ENCODE measurements at places on chromosomes 2 and 18. TPM values are rescaled to one million over a fixed set of nuclear protein-coding genes. Genes with fewer than 3 reads are reported as not detected.
A peak's percentile ranks its signal among the peaks of the same experiment; 100 is the strongest.

GRCh38 chr2:188292348-188293239 is 920 bp downstream of the GULP1 start:
- DNase-seq = peak; percentile 95
- H3K4me1 ChIP-seq = peaks cover 11% of the 10 kb centered on the region
- peaks cover 11% of the 10 kb centered on the region for H3K36me3 ChIP-seq
- H3K4me3 ChIP-seq = peak overlapping the region; percentile 78
- peak overlapping the region; percentile 89 for H3K27ac ChIP-seq
- no peaks in the 10 kb centered on the region for H3K27me3 ChIP-seq

TMEM169 gene
- total RNA-seq = 0.84 TPM

TUBB8B gene
- 3.9 TPM for total RNA-seq

DNA sequence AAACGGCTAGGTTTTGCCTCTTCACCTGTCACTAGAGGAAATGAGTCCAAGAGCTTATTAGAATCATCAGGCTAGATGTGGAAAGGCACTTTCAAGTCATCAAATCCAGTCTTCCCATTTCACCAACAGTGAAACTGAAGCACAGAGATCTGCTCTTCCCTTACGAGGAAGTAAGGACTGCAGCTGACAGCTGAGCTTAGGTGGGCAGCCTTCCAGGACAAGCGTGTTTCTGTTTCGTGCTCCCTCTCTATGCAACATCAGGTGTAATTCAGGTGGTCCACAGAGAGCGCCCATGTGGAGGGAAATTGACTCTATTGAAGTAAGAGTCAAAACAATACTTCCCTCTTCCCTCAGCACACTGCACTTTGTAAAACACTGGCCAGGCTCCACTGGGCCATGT is 5.5 kb downstream of the CYRIA start:
- H3K4me3 ChIP-seq = no peak overlapping the region
- H3K27ac ChIP-seq = no peak overlapping the region
- no peaks in the 10 kb centered on the region for H3K36me3 ChIP-seq
- peaks cover 1% of the 10 kb centered on the region for H3K4me1 ChIP-seq
- H3K27me3 ChIP-seq = peaks cover 8% of the 10 kb centered on the region

- H3K36me3 ChIP-seq = no peaks in the 10 kb centered on the region
- peaks cover 17% of the 10 kb centered on the region for H3K4me1 ChIP-seq
- no peaks in the 10 kb centered on the region for H3K27me3 ChIP-seq
- H3K4me3 ChIP-seq = no peak overlapping the region
- H3K27ac ChIP-seq = no peak overlapping the region
These were observed 37.5 kb upstream of the ANXA4 start for GRCh38 chr2:69704446-69704845.

GRCh38 chr2:207983641-207984042 is 41.7 kb downstream of the PLEKHM3 start:
- no peaks in the 10 kb centered on the region for H3K4me1 ChIP-seq
- H3K27me3 ChIP-seq = no peaks in the 10 kb centered on the region
- no peak overlapping the region for H3K27ac ChIP-seq
- no peaks in the 10 kb centered on the region for H3K36me3 ChIP-seq
- no peak overlapping the region for H3K4me3 ChIP-seq

DNA sequence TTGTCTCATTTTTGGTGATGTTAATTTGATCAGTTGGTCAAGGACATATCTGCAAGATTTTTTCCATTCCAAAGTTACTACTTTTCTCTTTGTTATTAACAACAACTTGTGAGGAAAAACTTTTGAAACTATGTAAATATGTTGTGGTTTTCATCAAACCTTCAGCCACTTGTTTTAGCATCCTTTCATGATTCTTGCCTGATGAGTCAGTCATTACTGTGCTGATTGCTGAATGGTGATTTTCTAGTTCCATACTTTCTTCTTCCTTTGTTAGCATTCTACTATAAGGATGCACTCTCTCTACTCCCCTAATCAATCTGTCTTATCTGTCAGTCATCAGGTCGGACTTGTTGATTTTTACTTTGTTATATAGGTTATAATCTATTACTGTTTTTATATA is 10.9 kb downstream of the TMEM87B start:
- H3K27ac ChIP-seq = peak overlapping the region; percentile 53
- H3K4me1 ChIP-seq = peaks cover 36% of the 10 kb centered on the region
- no peak for DNase-seq

MAP3K19 gene
- not detected for total RNA-seq

GRCh38 chr2:135050132-135050531 is 2.0 kb upstream of the RAB3GAP1 start:
- H3K27ac ChIP-seq = no peak overlapping the region
- H3K36me3 ChIP-seq = peaks cover 13% of the 10 kb centered on the region
- peaks cover 10% of the 10 kb centered on the region for H3K4me1 ChIP-seq
- peaks cover 4% of the 10 kb centered on the region for H3K27me3 ChIP-seq
- DNase-seq = no peak

- peaks cover 35% of the 10 kb centered on the region for H3K4me1 ChIP-seq
- no peak overlapping the region for H3K4me3 ChIP-seq
- no peaks in the 10 kb centered on the region for H3K36me3 ChIP-seq
- peak; percentile 90 for DNase-seq
- no peaks in the 10 kb centered on the region for H3K27me3 ChIP-seq
These were observed 80.1 kb upstream of the CTDP1 start for GRCh38 chr18:79599441-79599931.

DNA sequence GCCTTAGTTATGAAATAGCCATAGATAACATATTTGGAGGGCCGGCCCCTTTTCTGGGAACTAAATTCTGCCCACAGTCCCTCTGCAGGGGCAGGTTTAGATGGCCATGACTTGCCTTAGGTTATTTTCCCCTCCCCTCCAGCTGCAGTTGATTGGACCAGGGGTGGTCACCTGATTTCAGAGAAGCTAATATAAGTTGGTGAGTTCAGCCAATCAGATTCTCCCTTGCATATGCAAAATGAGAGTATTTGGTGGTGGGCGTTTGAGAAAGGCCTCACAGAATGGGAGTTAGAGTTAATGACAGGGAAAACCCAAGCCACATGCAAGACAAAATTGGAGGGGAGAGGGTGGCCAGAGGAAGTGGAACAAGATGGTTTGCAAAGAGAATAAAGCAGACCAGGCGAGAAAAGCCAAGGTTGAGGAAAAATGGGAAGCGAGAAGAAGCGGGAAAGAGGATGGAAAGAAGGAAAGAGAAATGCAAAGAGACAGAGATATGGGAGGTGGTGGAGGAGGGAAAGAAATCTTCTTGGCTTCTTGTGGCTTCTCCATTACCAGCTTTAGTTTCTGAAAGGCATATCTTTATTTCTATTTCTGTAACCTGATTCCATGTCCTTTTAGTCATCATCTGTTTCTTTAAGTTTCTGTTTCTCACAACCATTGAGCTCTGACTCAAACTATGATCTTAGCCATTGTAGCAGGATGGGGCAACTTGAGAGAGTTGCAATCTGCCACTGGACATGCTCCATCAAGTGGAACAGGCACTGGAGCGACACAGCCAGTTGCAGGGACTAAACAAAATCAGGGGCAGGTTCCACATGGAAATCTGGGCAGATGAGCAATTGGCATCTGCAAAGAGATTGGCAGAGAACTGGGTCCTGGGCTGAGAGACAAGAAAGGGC is 108.1 kb upstream of the SIX3 start:
- H3K27ac ChIP-seq = no peak overlapping the region
- no peak for DNase-seq
- no peaks in the 10 kb centered on the region for H3K4me1 ChIP-seq
- H3K27me3 ChIP-seq = no peaks in the 10 kb centered on the region
- no peak overlapping the region for H3K4me3 ChIP-seq
- H3K36me3 ChIP-seq = no peaks in the 10 kb centered on the region

RNU2-63P gene
- 34.9 TPM for total RNA-seq

SNTG2 gene
- 8.7 TPM for total RNA-seq

- H3K36me3 ChIP-seq = no peaks in the 10 kb centered on the region
- no peaks in the 10 kb centered on the region for H3K4me1 ChIP-seq
- peak; percentile 19 for DNase-seq
- H3K27me3 ChIP-seq = peaks cover 6% of the 10 kb centered on the region
- H3K27ac ChIP-seq = no peak overlapping the region
These were observed 30.6 kb upstream of the PPP3R1 start for GRCh38 chr2:68282811-68283418.

GRCh38 chr2:235566415-235566814 is 72.6 kb downstream of the AGAP1 start:
- H3K4me1 ChIP-seq = peaks cover 23% of the 10 kb centered on the region
- H3K27ac ChIP-seq = no peak overlapping the region
- H3K4me3 ChIP-seq = no peak overlapping the region
- no peak for DNase-seq
- no peaks in the 10 kb centered on the region for H3K36me3 ChIP-seq
- no peaks in the 10 kb centered on the region for H3K27me3 ChIP-seq

DNA sequence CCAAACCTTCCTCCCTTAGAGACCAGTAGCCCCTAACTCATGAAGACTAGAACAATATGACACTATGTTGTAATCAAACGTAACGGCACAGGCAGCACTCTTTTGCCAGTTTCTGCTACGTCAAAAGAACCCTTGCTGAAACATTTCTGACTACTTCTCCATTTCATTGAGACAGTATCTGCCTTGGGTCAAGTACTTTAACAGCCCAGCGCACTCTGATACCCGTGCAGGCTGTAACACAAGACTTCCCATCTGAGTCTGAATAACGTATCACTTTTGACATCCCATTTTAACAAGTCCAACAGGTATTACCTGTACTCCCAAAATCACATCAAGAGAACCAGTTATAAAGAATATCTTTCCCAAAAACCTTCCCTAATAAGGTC is 38.4 kb downstream of the TBC1D8 start:
- peak overlapping the region; percentile 59 for H3K27ac ChIP-seq
- H3K4me3 ChIP-seq = no peak overlapping the region
- no peak for DNase-seq
- no peaks in the 10 kb centered on the region for H3K27me3 ChIP-seq
- H3K36me3 ChIP-seq = no peaks in the 10 kb centered on the region

MC4R gene
- total RNA-seq = not detected

TMEM182 gene
- total RNA-seq = 3.7 TPM

DNA sequence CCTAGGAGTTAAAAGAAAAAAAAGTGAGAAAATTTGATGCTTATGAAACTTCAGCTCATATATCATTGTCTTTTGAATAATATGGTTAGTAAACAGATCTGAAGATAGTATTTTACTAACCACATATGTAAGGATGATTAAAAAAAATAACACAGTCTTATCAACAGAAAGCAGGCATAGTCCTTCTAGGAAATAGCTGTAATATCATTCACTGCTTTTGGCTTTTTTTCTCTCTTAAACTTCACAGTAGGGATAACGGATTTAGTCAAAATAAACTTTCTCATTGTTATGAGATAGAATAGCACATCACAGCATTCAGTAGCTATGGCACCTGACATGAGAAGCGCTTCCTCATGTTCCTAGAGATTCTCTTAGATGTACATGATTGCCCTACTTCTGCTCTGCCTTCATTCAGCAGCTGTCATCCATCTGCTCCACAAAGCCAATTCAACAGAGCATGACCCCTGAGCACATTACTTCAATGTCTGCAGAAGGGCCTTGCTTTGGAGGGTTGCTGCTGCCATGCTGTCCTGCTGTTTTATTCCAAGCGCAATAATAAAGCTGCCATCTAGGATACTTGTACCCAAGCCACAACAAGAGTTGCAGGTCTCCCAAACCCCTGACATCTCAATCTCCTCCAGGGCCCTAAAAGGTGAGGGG is 67.0 kb downstream of the TTC21B start:
- H3K27me3 ChIP-seq = no peaks in the 10 kb centered on the region
- H3K27ac ChIP-seq = no peak overlapping the region
- H3K4me1 ChIP-seq = no peaks in the 10 kb centered on the region
- H3K4me3 ChIP-seq = no peak overlapping the region

DNA sequence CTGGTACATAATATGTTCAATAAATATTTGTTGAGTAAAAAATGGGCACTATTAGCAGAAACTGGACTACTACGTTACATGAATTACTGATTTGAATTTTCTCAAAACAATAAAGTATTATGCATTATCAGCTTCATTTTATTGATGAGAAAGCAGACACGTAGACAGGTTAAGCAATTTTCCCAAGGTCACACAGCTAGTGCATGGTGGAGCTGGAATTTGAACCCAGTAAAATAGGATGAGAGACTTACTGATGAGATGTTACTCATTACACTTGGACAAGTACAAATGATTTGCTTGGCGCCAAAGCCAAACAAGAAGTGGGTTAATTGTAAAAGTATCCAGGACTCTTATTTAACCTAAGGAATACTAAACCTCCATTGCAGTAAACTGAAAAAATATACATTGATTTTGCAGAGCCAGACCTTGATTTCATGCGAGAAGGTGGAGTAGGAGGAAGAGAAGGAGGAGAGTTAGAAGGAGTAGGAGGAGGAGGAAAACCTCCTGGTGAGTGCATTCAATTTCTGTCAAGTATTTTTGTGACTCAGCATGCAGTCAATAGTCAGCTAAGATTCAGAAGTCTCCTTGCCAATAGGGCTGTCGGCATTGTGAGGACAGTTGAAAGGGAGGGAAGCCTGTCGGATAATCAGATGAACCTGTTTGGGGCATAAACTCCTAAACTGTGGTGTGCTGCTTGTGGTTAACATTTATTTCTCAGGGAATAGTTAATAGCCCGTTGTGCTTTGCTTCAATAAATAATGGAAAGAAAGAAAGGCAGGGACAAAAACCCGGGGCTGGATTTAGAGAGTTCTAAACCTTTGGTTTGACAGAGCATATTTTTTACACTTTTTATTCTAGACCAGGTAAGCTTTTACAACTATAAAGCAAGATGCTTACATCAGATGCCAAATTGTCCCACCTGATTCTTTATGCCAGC is 77.0 kb upstream of the TACR1 start:
- H3K36me3 ChIP-seq = peaks cover 12% of the 10 kb centered on the region
- peak overlapping the region; percentile 59 for H3K27ac ChIP-seq
- no peaks in the 10 kb centered on the region for H3K27me3 ChIP-seq
- peaks cover 26% of the 10 kb centered on the region for H3K4me1 ChIP-seq
- peak overlapping the region; percentile 8 for H3K4me3 ChIP-seq

DNA sequence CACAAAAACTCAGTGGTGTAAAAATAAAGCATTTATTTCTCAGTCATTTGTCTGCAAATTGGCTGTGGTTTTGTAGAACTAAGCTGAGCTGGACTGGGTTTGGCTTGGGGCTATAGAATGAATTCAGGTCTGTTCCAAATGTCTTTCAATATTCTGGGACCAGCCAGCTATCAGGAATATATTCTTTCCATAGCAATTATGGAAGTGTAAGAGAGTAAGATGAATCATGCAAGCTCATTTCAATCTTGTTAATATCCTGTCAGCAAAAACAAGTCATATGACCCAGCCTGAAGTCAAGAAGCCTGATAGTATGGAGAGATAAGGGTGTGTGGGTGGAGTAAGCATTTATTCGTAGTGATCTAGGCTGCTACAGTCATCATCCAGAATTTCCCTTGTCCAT is 481.0 kb upstream of the CDH2 start:
- H3K27ac ChIP-seq = no peak overlapping the region
- H3K4me1 ChIP-seq = no peaks in the 10 kb centered on the region
- H3K36me3 ChIP-seq = no peaks in the 10 kb centered on the region
- no peak overlapping the region for H3K4me3 ChIP-seq
- H3K27me3 ChIP-seq = no peaks in the 10 kb centered on the region

CD8A gene
- total RNA-seq = not detected

GRCh38 chr2:69811018-69811417 is 18.4 kb upstream of the GMCL1 start:
- H3K36me3 ChIP-seq = peaks cover 12% of the 10 kb centered on the region
- H3K27me3 ChIP-seq = no peaks in the 10 kb centered on the region
- no peak overlapping the region for H3K4me3 ChIP-seq
- DNase-seq = no peak
- no peak overlapping the region for H3K27ac ChIP-seq

- no peak for DNase-seq
- no peaks in the 10 kb centered on the region for H3K27me3 ChIP-seq
- no peaks in the 10 kb centered on the region for H3K36me3 ChIP-seq
These were observed 157.9 kb downstream of the ASB1 start for GRCh38 chr2:238584617-238585016.

- no peaks in the 10 kb centered on the region for H3K4me1 ChIP-seq
- DNase-seq = no peak
- no peak overlapping the region for H3K4me3 ChIP-seq
- no peaks in the 10 kb centered on the region for H3K27me3 ChIP-seq
- H3K36me3 ChIP-seq = no peaks in the 10 kb centered on the region
- no peak overlapping the region for H3K27ac ChIP-seq
These were observed 165.5 kb downstream of the TPGS2 start for GRCh38 chr18:36663312-36663711.

ITPRID2 gene
- total RNA-seq = 109 TPM

GCG gene
- not detected for total RNA-seq
